ENCODE measurements at places on chromosomes 11 and 22.

- no peak for DNase-seq
Observed at GRCh38 chr11:15146271-15147003, 31.7 kb downstream of the INSC start.

DNA sequence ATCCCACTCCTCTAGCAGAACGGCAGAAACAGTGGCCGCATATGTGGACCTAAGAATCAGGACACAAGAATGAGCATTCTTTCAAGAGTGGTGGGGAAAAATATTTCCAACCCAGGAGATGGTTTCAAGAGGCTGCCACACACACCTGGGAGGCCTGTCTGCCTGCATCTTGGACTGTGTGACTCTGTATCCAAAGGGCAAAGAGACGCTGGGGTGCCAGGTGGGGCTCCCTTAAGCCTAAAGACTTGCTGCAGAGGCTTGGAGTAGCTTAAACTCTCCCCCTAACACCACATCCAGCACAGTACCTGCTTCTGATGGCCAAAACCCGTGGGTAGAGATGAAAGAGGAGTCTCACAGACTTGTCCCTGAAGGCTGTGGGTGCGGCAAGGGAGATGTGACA lies 3.5 kb downstream of the CXCR5 start:
- DNase-seq = no peak

- no peak for DNase-seq
Observed at GRCh38 chr11:2818503-2818902, 67.1 kb downstream of the CDKN1C start.

GRCh38 chr11:17734986-17735817 lies 621 bp downstream of the KCNC1 start:
- DNase-seq = peak; percentile 31

- no peak for DNase-seq
Observed at GRCh38 chr22:36921309-36922104, 8.1 kb downstream of the CSF2RB start.

- DNase-seq = peak; percentile 15
Observed at GRCh38 chr11:17978553-17979287, 34.1 kb downstream of the SERGEF start.

DNA sequence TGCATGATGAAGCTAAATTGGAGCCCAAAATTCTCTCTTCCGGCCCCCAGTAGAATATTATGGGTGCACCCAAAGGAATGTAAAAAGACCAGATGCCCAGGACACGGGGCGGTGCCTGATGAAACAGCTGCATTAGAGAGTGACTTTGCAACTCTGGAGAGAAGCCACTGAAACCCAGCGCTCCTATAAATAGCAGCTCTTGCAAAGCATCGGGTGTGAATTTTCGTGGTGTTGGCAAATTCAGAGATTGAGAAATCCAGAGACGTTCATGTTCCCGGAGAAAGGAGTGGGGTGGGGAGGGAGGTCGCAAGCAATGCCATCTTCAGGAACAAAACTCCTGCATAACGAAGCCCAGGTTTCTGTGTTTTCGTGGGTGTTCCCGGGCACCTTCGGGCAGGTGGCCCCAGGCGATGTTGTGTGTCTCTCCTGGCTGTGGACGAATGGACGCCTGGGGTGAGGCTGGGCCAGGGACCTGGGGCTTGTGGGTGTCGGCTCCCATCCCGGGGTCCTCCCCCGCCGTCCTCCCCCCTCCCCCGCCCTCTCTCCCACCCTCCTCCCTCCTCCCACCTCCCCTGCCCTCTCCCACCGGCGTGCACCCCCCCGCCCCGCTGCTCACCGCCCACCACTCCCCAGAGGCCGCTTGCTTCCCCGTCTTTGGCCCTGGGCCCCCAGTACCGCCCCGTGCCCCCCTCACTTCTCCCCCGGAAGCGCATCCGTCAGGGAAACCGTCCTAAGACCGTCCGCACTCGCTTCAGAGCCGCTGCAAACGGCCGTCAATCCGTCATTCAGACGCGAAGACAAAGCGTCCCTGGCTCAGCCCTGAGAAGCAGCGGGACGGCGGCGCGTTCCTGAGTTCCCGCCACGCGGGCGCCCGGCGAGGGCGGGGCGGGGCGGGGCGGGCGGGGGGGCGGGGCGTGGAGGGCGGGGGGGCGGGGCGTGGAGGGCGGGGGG lies 26.7 kb upstream of the TOLLIP start:
- no peak for DNase-seq

GRCh38 chr22:32200752-32201151 lies 4.1 kb downstream of the RFPL2 start:
- DNase-seq = no peak

DNA sequence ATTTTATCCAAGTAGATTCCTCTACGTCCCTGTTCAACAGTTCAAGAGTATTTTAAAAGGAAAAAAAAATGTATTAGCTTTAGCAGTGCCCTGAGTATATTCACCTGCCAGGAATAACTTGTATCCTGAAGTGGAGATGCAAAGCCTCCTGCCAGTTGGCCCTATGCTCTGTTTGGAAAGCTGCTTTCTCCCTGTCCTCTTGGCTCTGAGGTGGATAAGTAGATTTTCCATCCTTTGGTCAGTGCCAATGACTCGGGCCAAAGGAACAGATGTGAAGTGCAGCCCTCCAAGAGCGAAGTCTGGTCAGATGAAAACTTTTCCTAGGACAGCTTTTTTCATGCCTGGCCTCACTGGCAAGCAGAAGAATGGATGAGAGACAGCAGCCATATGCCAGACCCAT lies 839.9 kb upstream of the TENM4 start:
- no peak for DNase-seq

DNA sequence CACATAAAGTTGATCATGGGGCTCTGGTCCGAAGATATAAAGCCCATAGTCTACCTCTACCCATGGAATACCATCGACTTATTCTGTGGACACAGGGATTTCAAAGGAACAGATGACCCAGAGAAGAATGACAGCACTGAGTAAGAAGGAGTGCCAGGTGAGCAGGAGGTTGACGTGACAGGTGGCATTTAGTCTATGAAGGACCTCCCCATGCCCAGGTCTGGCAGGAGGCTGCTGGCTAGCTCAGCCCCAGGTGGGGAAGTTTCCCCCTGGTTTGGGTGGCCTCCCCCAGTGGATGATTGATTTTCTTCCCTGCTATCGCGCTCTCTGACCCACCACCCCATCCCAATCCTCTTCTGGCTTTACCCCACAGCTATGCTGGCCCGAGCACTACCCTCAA lies 39.1 kb downstream of the KCNC1 start:
- no peak for DNase-seq

DNA sequence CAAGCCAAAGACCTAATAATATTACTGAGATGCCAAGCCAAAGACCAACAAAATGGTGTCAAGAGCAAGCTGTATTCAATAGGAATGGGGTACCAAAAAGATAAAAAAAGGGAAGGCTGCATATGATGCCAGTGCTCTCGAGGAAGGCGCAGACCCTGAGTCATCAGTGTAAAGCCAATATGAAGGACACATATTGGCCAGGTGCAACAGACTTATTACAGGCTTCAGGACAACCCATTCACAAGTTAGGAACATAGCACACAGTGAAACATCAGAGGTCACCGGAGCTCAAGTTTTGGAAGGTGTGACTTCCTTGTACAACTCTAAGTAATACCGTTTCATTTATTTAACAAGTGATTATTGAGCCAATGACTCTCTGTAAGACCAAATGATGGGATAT lies 58.1 kb downstream of the AMBRA1 start:
- DNase-seq = no peak

DNA sequence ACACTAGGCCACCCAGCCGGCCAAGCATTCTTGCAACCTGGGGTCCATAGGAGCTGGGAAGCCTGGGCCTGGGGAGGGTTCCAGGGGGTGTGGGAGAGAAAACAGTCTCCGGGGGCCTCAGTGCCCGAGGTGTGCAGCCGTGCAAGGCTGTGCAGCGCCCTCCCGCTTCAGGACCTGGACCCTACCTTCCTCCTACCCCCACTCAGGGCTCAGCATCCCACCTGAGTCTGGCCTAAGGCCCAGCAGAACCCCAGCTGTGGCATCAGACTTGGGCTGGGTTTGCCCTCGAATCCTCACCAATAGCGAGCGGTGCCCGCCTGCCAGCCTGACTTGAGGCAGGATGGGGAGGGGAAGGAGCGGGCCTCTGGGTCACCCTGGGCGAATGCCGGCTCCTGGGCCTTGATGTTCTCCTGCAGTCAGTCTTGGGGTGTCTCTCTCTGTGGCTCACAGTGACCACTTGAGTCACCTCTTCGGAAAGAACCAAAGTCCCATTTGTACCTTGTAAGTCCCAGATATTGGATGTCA lies 53.6 kb upstream of the PPARA start:
- DNase-seq = no peak

DNA sequence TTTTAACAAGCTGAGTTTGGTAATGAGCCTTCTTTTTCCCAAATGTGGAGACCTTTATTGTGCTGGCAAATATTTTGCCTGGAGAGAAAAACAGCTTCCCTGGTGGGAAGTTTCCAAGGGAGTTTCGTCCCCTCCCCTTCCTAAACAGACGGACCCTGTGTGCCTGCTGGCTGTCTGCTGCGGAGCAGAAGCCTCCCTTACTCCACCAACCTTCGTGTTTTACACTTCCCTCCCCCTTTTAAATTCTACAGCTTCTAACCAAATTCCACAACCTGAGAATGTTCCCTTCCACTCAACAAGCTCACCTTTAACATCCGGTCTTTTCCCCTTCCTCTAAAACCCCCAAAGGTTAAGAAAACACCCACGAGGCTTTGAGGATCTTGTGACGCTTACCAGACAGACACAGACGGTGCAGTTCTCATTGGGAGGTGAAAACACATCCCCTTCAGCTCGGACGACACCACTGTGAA lies 17.1 kb downstream of the VWCE start:
- no peak for DNase-seq

DNA sequence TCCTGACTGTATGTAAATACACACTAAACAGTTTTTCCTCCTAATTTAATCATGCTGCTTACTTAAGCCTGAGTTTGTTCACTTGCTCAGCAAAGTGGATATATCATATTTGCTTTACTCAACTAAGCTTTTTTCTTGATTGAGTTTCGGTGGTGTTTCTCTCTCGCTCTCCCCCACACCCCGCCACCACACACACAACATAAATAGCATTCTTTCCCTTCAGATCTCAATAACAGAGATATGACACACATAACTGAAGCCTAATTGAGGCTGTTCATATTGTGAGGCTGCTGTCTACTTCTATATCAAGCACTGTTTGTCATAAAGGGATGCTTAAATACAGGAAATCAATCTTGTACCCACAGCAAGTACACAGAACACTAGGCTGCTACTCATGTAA lies 364.9 kb downstream of the FAT3 start:
- DNase-seq = no peak

- DNase-seq = no peak
Observed at GRCh38 chr22:37763012-37763411, 44.7 kb upstream of the GCAT start.

- DNase-seq = no peak
Observed at GRCh38 chr11:78023426-78023825, 350 bp upstream of the KCTD14 start.

DNA sequence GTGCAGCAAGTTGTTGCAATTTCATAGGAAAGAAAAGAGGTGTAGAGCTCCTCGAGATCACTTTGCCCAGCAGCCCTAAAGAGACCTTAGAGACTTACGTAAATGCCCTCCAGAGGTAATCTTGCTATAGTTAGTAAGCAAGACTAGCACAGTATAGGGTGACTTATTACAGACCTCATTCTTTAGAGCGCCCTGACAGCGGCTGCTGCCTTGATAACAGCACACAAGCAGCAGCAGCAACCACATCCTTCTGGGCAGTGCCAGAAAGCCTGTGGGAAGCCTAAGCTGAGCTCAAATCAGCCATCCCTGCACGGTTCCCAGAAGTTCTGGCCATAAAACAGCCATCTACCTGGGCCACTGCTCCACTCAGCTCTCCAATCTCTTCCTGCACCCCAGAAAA lies 22.6 kb upstream of the OR56B1 start:
- no peak for DNase-seq

Measured in stimulated activated CD4-positive, alpha-beta T cell treated with anti-CD3 and anti-CD28 coated beads, Interleukin-12 subunit alpha, Interleukin-12 subunit beta, amount 100 ng/mL, for 24 hours (primary cell).